Panc1 (cell line): ENCODE measurements at places on chromosomes 5 and 9. TPM values are rescaled to one million over a fixed set of nuclear protein-coding genes. Genes with fewer than 3 reads are reported as not detected.

GRCh38 chr9:84501587-84501986 is 161.0 kb upstream of the SLC28A3 start:
- H3K27ac ChIP-seq = no peak overlapping the region
- no peak for DNase-seq
- H3K4me3 ChIP-seq = no peak overlapping the region
- H3K27me3 ChIP-seq = no peaks in the 10 kb centered on the region

DNA sequence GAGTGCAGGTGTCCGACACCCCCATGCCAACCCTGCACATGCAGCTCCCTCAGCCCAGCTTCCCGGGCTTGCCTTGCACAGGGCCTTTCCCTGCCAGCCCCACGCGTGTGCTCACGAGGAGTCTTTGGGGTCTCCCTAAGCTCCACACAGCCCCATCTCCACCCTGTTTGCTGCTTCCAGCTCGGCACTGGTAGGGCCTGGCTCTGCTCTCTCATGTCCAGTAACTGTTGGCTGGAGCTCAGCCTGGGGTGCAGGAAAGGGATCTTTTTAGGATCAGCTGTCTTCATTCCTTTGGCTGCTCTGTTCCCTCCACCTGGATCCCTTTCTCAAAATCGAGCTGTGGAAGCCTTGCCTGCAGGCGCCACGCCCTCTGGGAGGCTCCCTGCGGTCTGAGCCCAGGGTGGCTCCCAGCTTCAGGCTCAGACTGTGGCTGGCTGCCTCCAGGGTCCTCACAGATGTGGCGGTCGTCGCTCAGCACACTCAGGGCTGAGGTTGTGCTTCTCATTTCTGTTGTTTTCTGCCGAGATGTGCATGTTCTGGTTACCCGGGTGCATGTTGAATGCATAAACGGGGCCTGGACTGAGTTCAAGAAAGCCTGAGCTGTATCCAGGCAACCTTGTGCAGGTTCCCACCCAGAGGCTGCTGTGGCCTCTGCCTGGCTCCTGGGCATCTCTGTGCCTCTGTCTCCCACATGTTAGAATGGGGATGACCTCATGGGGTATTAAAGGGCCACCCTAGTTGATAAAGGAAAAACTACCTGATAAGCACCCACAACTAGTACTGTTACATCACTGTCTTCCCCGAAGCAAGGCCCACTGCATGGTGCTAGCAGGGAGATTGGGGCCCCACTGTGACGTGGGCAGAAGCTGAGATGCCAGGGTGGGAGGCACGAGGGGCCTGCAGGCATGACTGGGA is 4.3 kb downstream of the CACNA1B start:
- H3K27me3 ChIP-seq = no peaks in the 10 kb centered on the region
- H3K4me3 ChIP-seq = no peak overlapping the region
- no peaks in the 10 kb centered on the region for H3K36me3 ChIP-seq
- no peak for DNase-seq
- no peak overlapping the region for H3K27ac ChIP-seq

DNA sequence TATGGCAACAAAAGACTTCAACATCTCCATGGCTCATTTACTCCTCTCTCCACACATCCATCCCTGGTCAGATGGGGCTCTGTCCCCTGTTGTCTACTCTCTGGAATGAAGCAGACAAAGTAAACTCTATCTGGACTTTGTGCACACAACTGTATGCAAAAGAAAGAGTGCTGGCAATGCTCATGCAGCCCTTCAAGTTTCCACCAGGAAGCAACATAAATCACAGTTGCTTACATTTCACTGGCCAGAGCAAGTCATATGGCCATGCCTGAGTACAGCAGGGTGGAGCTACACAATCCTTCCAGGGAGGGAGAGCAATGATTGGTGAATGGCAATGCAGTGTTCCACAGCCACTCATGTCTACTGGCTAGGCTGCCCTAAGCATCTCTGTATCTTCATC is 12.4 kb upstream of the SHC3 start:
- H3K27me3 ChIP-seq = no peaks in the 10 kb centered on the region
- H3K27ac ChIP-seq = no peak overlapping the region
- H3K36me3 ChIP-seq = no peaks in the 10 kb centered on the region
- H3K4me3 ChIP-seq = no peak overlapping the region
- H3K4me1 ChIP-seq = no peaks in the 10 kb centered on the region

The FAM169A gene
- total RNA-seq = 23.1 TPM

DNA sequence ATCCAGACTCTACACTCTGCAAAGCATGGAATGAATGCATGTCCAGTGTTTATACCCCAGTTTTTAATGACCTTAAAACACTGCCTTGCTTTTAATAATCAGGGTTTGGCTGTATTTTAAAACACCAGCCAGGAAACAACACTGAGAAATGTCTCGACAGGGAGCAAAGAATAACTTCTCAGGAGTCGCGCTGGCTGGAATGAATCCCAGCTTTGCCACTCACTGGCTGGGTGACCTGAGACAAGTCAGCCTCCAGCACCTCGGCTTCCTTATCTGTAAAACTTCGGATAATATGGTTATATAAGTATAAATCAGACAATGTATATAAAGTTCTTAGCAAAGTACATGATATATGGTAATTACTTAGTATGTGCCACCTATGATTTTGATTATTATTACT is 505.0 kb downstream of the SPOCK1 start:
- no peak for DNase-seq
- H3K4me3 ChIP-seq = no peak overlapping the region
- no peak overlapping the region for H3K27ac ChIP-seq
- no peaks in the 10 kb centered on the region for H3K36me3 ChIP-seq

GRCh38 chr9:13932528-13933267 is 381.2 kb downstream of the NFIB start:
- H3K27ac ChIP-seq = no peak overlapping the region
- H3K27me3 ChIP-seq = no peaks in the 10 kb centered on the region
- no peaks in the 10 kb centered on the region for H3K36me3 ChIP-seq
- DNase-seq = no peak
- H3K4me1 ChIP-seq = no peaks in the 10 kb centered on the region
- H3K4me3 ChIP-seq = no peak overlapping the region

The FAM120AOS gene
- 36.0 TPM for total RNA-seq

DNA sequence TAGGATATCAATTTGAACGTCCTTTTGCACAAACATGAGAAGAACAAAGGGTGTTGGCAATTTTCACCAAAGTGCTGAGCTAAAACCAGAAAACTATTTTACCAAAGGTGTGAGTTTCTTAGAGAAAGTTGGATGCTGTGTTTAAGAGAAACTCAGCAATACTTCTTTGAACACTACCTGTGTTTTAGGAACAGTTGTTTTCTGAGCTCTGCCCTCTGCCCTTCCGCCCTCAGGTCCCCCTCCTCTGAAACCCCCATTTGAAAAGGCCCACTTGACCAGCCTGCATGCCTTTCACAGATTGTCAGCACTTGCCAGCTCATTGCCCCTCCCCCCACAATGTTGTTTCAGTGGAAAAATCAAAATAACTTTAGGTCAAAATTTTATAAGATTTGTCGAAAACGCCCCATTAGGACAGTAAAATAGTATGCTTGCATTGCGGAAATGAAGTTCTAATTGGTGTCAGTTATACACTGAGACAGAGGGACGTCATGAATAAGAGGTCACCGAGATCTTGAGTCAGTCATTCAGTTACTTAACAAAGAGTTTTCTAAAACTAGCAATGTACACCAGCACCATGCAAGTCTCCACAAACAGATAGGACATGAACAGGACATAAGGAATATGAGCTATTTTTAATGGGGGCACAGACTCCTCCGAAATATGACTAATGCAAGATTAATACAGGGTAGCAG is 61.9 kb upstream of the IL7R start:
- no peak for DNase-seq
- H3K27me3 ChIP-seq = no peaks in the 10 kb centered on the region
- no peaks in the 10 kb centered on the region for H3K4me1 ChIP-seq

- no peaks in the 10 kb centered on the region for H3K4me1 ChIP-seq
- no peak overlapping the region for H3K4me3 ChIP-seq
- H3K27me3 ChIP-seq = no peaks in the 10 kb centered on the region; the same call in 1 of the 2 replicates
- no peaks in the 10 kb centered on the region for H3K36me3 ChIP-seq
- DNase-seq = no peak
Measured at GRCh38 chr5:68369457-68370125, 154.0 kb downstream of the PIK3R1 start.

- no peaks in the 10 kb centered on the region for H3K4me1 ChIP-seq
- no peak overlapping the region for H3K27ac ChIP-seq
- no peaks in the 10 kb centered on the region for H3K36me3 ChIP-seq
- no peaks in the 10 kb centered on the region for H3K27me3 ChIP-seq
- H3K4me3 ChIP-seq = no peak overlapping the region
Measured at GRCh38 chr9:124843456-124844034, 9.7 kb upstream of the WDR38 start.

GRCh38 chr9:98583417-98583816 is 125.3 kb downstream of the GABBR2 start:
- H3K27ac ChIP-seq = no peak overlapping the region
- H3K4me3 ChIP-seq = no peak overlapping the region
- DNase-seq = no peak
- H3K36me3 ChIP-seq = no peaks in the 10 kb centered on the region
- H3K27me3 ChIP-seq = no peaks in the 10 kb centered on the region
- no peaks in the 10 kb centered on the region for H3K4me1 ChIP-seq

The DMRTA1 gene
- 1.8 TPM for total RNA-seq

The CNTFR gene
- total RNA-seq = 2.7 TPM

- DNase-seq = no peak
- H3K36me3 ChIP-seq = no peaks in the 10 kb centered on the region; the same call in 1 of the 2 replicates
- no peaks in the 10 kb centered on the region; the same call in 1 of the 2 replicates for H3K4me1 ChIP-seq
- H3K4me3 ChIP-seq = no peak overlapping the region
Measured at GRCh38 chr9:74949859-74950855, 2.6 kb downstream of the C9orf40 start.

- no peaks in the 10 kb centered on the region for H3K36me3 ChIP-seq
- H3K4me3 ChIP-seq = no peak overlapping the region
- DNase-seq = no peak
- H3K27ac ChIP-seq = no peak overlapping the region
- no peaks in the 10 kb centered on the region for H3K4me1 ChIP-seq
Measured at GRCh38 chr9:1910269-1910811, 104.8 kb upstream of the SMARCA2 start.

GRCh38 chr9:69895185-69895584 is 74.6 kb downstream of the CFAP95 start:
- no peaks in the 10 kb centered on the region for H3K4me1 ChIP-seq
- DNase-seq = no peak
- H3K27ac ChIP-seq = no peak overlapping the region
- no peaks in the 10 kb centered on the region for H3K27me3 ChIP-seq
- no peak overlapping the region for H3K4me3 ChIP-seq

The RORB gene
- total RNA-seq = 0.08 TPM

The NPR3 gene
- total RNA-seq = 0.10 TPM

DNA sequence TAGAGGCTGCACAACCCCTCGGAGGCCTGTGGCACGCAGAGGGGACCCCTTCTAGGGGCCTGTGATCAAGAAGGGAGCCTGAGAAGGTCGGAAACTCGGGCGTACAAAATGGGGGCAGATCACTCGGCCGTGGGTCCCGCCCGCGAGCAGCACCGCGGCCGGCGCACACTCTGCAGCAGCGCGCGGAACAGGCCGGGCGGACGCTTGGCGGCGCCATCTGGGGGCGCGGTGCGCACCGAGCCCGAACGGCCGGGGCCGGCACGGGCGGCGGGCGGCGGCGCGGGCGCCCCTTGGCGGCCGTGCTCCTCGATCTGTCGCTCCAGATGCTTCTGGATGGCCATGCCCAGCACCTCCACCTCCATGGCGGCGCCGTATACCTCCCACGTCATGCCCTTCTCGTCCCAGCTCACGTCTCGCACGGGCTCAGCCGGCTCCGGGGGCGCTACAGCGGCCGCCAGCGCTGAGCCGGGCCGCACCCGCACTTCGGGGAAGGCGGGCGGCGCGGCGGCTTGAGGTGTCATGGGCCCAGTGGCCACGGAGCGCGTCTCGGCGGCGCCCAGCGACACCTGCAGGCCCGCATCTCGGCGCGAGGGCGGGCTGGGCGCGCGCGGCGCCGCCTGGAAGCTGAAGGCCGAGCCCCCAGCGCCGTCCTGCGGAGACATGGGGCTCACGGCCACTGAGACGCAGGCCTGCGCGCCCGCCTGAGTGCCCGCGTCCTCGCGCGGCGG is 13.1 kb downstream of the GPRIN1 start:
- DNase-seq = no peak
- no peaks in the 10 kb centered on the region for H3K27me3 ChIP-seq
- H3K4me3 ChIP-seq = no peak overlapping the region
- no peaks in the 10 kb centered on the region for H3K36me3 ChIP-seq
- H3K4me1 ChIP-seq = no peaks in the 10 kb centered on the region
- H3K27ac ChIP-seq = no peak overlapping the region

- peaks cover 3% of the 10 kb centered on the region; the same call in 1 of the 2 replicates for H3K4me1 ChIP-seq
- DNase-seq = no peak
- H3K27me3 ChIP-seq = no peaks in the 10 kb centered on the region
- H3K4me3 ChIP-seq = no peak overlapping the region
- H3K36me3 ChIP-seq = no peaks in the 10 kb centered on the region
Measured at GRCh38 chr5:91194824-91195381, 188.2 kb downstream of the ARRDC3 start.

DNA sequence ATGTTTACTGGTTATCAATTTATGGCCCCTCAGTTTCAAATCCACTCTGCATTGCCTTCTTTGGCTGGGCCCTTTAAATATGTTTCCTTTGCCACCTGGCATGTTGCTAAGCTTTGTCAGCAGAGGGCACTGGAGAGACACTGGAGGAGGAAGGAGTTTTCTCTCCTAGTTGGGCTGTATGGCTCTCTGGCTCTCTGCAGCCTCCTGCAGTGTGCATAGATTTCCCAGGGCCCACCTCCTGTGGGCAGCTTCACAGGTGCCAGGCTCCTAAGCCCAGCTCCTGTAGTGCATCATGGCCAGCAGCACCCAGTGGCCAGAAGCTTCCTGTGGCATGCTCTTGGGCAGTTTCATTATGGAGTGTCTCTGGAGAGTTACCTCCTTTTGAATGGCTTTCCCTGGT is 23.3 kb downstream of the CAVIN4 start:
- H3K36me3 ChIP-seq = no peaks in the 10 kb centered on the region
- H3K4me3 ChIP-seq = no peak overlapping the region
- no peaks in the 10 kb centered on the region for H3K27me3 ChIP-seq
- H3K4me1 ChIP-seq = no peaks in the 10 kb centered on the region
- no peak overlapping the region for H3K27ac ChIP-seq

DNA sequence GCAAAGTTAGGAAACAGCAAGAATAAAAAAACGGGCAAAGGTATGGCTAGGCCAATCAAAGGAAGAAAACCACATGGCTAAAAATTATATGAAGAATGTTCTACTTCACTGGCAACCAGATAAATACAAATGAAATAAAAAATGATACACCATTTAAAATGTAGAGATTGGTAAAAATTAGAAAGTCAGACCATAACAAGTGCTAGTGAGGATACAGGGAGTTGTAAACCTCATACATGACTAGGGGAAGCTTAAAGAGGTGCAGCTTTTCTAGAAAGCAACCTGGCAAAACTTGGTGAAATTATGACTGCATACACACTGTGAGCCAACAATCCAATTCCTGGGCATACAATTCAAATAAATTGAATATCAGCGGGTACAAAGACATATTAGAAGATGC is 119.0 kb upstream of the LIFR start:
- peaks cover 17% of the 10 kb centered on the region for H3K4me1 ChIP-seq
- no peak for DNase-seq
- no peak overlapping the region for H3K4me3 ChIP-seq
- H3K27ac ChIP-seq = no peak overlapping the region

DNA sequence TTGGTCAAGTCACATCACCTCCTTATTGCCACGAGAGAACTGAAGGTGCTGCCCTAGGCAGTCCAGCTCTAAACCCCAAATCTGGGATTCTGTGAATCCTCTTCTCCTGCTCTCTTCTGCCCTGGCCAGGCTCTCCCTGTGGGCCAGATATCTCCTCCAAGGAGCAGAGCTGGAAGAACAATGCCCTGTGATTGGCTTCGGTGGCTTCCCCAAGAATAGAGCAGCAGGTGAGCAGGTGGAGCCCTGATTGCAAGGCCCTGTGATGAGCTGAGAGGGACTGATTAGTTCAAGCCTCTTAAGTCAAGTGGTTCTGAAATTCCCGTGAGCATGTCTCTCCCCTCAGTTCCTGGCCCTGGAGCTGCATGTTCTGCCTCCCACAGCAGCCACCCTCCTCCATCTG is 175.3 kb upstream of the BRINP1 start:
- H3K27me3 ChIP-seq = no peaks in the 10 kb centered on the region
- H3K4me1 ChIP-seq = no peaks in the 10 kb centered on the region
- no peaks in the 10 kb centered on the region for H3K36me3 ChIP-seq
